Ovary (tissue), 10 donors: ENCODE measurements at places on chromosomes 6 and 20. TPM values are rescaled to one million over a fixed set of nuclear protein-coding genes. Genes with fewer than 3 reads are reported as not detected.

The OPRL1 gene
- 0.43 TPM for total RNA-seq

The SHLD1 gene
- total RNA-seq: 6.4 TPM

The MRPS18A gene
- 25.9 TPM for total RNA-seq

The OR12D3 gene
- total RNA-seq: not detected

The PRRC2A gene
- total RNA-seq: 63.4 TPM

The BTNL2 gene
- total RNA-seq: not detected

The TBCC gene
- 16.9 TPM for total RNA-seq

The PGC gene
- total RNA-seq: not detected

The MTCH1 gene
- total RNA-seq: 200 TPM

The WFDC12 gene
- not detected for total RNA-seq

DNA sequence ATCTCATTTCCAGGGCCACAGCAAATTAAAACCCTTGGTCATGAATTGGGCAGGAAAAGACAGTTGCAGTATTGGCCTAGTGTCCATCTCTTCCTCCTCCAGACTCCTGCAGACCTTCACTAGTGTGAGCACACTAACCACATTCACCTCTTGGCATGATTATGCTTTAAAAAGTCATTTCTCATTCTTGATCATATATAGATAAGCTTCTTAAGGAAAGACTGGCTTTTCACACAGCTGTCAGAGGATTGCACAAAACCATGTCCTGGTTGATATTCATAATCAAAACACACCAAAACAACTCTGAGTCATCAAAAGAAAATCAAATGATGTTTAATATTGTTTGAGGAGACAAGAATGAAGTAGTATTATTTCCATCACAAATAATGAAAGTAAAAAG, 52.1 kb downstream of the TMEM200A start:
- no peak for DNase-seq

DNA sequence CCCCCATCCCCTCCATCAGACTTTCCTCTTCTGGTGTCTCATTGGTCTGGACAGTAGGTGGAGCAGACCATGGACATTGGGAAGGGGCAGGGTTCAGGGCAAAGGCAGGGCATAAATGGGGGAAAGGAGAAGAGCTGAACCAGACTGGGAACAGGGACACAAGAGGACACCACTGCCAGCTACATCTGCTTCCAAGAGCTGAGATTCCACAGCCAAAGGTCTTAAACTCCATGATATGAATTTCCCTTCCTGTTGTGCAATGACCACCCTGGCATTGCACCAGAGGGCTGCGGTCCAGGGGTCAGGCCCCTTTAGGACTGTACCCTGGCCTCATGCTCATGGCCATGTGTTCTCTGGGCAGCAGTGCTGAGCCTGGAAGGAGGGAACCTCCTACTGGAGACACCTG, 137.9 kb downstream of the MAFB start:
- DNase-seq: no peak

DNA sequence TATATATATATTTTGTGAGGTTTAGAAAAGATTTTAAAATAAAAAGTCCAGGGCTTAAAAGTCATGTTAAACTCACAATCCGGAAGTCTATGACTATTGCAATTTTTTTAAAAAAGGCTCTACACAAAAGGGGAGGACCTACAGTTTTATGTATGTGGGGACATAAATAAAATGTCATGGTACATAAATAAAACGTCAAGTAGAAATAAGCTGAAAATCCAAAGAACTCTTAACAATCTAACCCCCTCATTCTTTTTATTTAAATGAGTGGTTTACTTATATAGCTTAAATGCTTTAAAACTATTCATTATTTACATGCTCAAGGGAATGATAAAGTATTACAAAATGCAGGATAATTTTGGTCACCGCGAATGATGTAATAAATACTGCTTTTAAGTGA, 36.2 kb downstream of the STX7 start:
- no peak for DNase-seq

- no peak for DNase-seq
Observed at GRCh38 chr6:129635396-129636130, 74.4 kb downstream of the ARHGAP18 start.

- no peak for DNase-seq
Observed at GRCh38 chr6:43855247-43855646, 85.2 kb downstream of the VEGFA start.

- DNase-seq: no peak
Observed at GRCh38 chr20:53806683-53807401, 213.2 kb upstream of the ZNF217 start.

GRCh38 chr20:6034134-6034969, 19.5 kb downstream of the LRRN4 start:
- no peak for DNase-seq

- DNase-seq: no peak
Observed at GRCh38 chr6:54621285-54621684, 225.3 kb upstream of the FAM83B start.

DNA sequence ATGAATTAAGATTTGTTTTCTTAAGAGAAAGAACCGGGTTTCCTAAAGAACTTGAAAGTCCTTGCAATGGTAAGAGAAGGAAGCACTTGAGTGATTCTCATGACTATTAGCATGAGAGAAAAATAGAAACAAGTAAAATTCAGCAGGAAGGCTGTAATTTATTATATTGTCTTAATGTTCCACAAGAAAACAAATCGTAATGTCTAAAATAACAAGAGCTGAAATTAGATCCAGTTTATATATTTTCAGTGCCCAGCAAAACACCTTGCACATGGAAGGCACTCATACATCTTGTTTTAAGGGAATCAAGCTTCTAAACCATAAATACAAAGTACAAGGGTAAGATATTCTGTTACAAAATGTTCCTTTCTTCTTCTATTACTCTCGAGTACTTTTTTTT, 229.4 kb upstream of the PLN start:
- DNase-seq: no peak

- DNase-seq: no peak
Observed at GRCh38 chr20:38075161-38075998, 41.8 kb downstream of the RPRD1B start.

DNA sequence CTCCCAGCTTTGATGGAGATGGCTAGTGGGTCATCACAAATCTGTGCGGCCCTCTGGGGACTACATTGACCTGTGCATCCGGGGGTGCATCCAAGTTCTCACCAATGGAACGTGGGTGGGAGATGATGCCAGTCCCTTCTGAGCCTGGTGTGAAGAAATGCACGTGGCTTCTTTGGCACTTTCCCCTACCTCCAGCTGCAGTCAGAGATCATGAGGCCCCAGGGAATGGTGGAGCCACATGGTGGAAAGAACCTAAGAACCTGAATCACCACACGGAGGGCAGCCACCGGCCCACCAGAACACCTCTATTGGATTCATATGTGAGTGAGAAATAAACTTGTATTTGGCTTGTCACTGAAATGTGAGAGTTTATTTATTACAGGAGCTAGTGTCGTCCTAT, 9.9 kb upstream of the CDKN1A start:
- DNase-seq: no peak

DNA sequence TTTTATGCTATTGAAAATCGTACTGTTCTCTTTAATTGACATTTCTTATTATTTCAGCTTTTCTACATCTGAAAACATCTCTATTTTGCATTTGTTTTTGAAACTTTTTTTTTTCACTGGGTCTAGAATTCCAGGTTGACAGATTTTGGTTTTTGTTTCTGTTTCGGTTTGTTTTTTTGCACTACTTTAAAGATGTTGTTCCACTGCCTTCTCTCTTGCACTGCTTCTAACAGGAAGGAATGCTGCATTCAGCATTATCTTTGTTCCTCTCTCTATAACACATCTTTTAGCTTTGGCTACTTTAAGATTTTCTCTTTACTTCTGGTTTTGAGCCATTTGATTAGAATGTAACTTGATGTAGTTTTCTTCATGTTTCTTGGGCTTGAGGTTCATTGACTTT, 20.1 kb upstream of the SLC17A1 start:
- DNase-seq: no peak

DNA sequence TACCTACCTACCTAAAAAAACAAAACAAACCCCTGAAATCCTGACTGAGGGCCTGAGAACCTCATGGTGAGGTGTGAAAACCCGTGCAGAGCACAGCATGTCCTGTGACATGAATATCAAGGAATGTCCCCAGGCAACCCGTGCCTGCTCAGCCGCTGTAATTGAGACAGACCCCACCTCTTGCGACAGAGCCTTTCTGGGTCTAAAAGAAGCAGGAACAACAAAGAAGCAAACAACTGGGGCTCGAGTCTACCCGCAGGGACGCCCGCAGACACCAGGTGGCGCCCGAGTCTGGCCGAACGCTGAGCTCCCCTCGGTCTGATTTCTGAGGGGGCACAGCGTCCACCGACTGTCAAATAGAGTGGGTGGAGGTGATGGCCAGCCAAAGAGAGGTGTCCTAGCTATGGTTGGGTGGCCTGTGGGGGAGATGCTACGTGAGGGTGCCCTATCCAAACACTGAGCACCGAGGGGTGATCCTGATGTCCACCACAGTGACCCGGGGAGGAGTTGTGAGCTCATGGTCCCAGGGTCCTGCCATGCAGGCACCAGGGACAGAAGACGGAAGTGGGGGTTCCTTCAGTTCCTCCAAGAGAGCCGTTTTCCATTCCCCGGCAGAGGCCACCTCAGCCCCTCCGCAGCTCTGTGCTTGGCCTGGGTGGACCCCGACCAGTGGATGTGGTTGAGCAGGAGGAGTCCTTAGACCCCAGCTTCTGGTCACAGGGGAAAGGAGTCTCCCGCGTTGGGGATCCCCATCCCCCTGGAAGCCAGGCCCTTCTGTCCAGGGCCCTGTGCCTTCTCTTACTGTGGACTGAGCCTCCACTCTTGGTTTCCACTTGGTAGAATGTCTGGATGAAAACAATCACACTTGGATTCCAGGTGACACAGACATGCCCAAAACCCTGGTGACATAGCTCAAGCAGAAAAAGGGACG, 268.2 kb downstream of the CDC5L start:
- DNase-seq: peak; percentile 80

- DNase-seq: no peak
Observed at GRCh38 chr6:161353208-161353613, 79.3 kb upstream of the AGPAT4 start.

GRCh38 chr6:89689732-89690131, 51.2 kb upstream of the LYRM2 start:
- no peak for DNase-seq

GRCh38 chr6:37625591-37626374, 71.9 kb downstream of the MDGA1 start:
- DNase-seq: no peak

DNA sequence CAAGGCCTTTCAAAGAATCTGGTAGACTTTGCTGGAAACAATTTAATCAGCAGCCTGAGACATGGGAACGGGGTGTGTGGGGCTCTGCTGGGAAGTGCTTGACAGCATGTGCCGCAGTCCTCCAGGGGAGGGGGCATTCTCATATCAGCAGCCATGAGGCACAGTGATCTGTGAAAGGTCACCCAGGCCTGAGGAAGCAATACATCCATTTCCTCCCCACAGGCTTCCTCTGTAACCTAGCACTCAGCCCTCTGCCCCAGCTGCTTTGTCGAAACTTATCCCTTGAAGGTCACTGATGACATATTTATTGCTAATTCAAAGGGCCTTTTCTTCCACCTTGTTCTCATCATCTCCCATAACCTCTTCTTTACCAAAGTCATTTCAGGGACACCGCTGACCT, 103.3 kb downstream of the TNFAIP3 start:
- DNase-seq: no peak

DNA sequence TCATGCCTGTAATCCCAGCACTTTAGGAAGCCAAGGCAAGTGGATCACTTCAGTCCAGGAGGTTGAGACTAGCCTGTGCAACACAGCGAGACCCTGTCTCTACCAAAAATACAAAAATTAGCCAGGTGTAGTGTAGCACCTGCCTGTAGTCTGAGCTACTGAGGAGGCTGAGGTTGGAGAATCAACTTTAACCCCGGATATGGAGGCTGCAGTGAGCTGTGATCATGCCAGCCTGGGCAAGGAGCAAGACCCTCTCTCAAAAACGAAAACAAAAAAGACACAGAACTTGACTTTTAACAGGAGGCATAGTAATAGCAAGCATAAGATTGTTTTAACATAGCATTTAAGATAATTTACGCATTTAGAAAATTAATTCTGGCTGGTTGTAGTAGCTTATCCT, 32.5 kb downstream of the MYB start:
- DNase-seq: no peak

GRCh38 chr6:168355716-168356522, 36.3 kb upstream of the DACT2 start:
- no peak for DNase-seq

DNA sequence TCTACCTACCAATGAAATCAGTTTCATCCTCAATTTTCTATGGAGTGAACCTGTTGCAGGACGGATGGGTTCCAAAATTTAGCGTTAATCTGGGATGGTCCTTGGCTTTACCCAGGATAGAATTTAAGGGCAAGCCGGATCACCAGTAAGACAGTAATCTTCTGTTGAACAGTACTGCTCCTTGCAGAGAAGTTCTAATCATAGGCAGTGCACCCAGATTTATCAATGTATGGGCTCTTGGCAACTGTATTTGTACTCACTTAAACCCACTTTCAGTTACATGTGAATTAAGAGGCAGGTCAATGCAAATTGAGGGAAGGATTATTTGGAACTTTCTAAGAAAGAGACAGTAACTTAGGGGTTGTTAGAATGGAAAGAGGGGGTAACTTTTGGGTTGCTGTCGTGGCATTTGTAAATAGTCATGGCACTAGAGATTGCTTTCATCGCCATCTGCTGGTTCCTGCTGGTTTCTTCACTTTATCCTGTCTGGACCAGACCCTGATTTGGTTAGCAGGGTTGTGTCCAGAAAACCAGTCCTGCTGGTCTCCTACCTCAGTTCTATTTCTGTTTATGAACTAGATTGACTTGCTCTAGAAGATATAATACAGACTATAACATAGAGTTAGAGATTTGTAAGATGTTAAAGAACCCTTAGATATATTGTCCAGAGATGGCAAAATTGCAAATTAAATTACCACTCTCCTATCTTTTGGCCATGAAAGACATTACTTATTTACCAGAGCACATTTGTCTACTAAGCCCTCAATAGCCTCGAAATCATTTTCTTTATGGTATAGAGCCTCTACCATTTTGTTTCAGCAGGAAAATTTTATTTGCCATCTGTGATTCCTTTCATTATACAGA, 646.3 kb downstream of the UTRN start:
- DNase-seq: no peak

DNA sequence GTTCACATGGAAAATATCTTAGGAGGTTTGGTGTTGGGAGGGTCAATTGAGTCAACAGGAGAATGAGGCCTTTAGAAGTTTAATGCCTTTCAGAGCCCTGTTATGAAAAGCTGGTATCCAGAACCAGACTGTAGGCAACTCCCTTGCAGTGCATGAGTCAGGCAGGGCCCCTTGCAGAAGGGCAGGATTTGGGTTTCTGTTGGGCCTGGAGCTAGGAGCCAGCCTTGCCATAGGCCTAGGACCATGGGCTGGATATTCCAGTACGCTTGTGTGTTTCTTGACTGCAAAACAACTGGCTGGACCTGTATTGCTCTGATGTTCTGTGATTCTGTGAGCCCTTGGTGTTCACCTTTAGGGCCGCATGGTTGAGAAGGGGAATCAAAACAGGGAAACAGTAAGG, 350.9 kb upstream of the PRND start:
- no peak for DNase-seq

DNA sequence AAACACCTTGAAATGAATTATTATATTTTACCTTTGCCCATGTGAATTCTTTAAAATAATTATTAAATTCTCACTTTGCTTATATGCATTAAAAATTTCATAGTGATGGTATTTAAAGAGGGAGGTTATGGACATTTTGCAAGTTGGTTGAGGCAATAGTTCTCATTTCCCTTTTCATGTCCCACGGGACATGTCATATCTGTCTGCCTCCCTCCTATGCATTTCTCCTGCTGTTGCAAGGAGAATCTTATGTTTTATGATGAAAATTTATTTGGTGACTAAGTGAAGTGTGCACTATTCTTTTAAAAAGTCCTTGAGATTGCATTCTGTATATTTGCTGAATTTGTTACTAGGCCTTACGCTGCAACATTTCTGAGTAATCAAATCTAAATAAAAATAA, 67.2 kb downstream of the UTRN start:
- DNase-seq: no peak

- DNase-seq: no peak
Observed at GRCh38 chr20:2210646-2211552, 84.9 kb upstream of the TGM3 start.
